ENCODE measurements at places on chromosomes 1 and 21.

DNA sequence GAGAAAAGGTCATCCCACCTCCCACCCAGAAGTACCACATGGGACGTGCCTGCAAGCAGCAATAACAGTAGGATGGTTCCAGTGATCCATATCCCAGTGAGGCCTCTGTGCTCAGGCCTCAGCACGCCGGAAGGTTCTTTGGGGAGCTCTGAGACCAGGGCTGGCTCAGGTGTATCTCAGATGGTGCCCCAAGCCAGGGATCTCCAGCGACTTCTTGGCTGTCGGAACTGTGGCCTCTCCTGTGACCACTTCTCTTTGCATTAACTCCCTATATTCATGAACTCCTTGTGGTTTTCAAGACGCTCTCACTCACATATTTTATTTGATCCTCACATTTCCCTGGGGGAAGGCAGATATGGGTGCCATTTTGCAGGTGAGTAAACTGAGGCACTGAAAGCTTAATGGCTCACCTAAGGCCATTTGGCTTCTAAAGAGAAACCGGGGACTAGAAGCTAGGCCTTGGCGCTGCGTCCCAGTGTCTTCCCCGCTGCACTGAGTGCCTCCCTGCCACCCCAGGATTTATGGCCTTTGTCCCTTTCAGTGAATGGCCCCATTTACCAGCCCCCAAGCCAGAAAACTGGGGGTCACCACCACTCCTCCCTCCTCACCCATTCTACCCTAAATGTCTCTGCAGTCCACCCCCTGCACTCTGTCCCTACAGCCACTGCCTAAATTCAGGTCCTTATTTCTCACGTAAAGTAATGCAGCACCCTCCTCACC, 101.9 kb downstream of the CCDC185 start:
- no peak for DNase-seq

DNA sequence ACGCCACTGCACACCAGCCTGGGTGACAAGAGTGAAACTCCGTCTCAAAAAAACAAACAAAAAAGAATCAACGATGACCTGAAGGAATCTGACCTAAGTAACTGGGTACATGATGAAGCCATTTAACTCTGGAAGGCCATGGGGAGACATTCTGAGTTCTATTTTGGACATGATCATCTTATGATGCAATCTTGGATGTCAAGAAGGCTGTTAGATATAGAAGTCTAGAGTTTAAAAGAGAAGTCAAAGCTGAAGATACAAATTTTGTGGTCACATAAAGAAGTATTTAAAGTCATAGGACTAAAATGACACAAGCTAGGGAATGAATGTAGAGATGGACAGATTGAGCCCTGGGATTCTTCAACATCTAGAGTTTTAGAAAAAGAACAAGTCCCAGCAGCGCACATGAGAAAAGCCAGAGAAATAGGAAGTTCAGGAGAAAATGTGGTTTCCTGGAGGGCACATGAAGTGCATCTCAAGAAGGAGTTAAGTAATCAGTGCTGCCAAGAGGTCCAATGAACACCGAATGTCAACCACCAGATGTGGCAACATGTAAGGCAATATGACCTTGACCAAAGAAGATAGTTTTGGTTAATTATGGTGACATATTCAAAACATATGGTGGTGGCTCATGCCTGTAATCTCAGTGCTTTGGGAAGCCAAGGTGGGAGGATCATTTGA, 26.8 kb downstream of the ELK4 start:
- no peak for DNase-seq

DNA sequence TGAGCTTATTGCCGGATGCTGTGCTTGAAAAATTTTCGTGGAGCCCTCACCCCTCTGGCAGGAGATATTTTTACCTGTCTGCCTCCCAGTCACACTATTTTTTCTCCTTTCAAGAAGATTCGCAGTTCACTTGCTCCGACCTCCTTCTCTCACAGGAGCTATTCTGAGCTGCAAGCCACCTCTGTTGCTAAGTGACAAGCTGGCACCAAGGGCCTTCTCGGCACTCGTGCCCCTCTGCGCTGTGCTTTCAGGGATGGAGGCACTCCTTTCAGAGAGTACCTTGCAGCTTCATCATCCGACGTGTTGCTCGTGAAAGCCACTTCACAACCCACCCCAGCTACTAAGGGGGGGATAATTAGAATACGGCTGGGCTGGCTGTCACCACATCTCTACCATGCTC, 11.6 kb downstream of the SLC6A17 start:
- no peak for DNase-seq

GRCh38 chr1:244302876-244303609, 148.7 kb downstream of the ADSS2 start:
- peak; percentile 91 for DNase-seq

GRCh38 chr1:29196863-29197589, 15.3 kb upstream of the SRSF4 start:
- DNase-seq: peak; percentile 14

DNA sequence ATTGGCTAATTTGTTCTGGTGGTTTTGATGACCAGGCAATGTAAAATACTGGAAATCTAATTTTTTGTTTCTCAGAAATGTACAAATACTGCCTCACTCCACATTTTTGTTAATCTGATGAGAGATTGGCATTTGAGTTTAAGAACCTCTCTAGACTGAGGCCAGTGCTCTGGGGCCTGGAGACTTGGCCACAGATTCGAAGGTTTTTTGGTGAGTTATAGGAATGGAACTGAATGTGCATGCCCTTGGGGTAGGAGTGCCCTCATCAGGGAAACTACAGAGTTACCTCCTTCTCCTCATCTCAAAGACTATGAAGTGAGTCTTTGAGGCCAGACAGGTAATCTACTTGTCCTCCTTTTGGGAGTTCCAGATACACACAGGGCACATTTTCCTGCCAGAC, 347.9 kb downstream of the LTN1 start:
- no peak for DNase-seq

- DNase-seq: peak; percentile 49
Measured at GRCh38 chr1:159071970-159072582, 4.5 kb downstream of the AIM2 start.

- no peak for DNase-seq
Measured at GRCh38 chr1:206708882-206709281, 24.2 kb downstream of the MAPKAPK2 start.

GRCh38 chr1:158611916-158612315, 6.8 kb downstream of the OR10Z1 start:
- DNase-seq: no peak

GRCh38 chr1:151994956-151995355, 1.3 kb upstream of the S100A10 start:
- DNase-seq: peak; percentile 97

GRCh38 chr1:39044762-39045161, 18.6 kb downstream of the NDUFS5 start:
- DNase-seq: no peak

GRCh38 chr1:205938682-205939081, 4.6 kb downstream of the SLC26A9 start:
- DNase-seq: no peak

GRCh38 chr1:2462819-2463218, 13.3 kb upstream of the PLCH2 start:
- DNase-seq: no peak

GRCh38 chr1:91338501-91338900, 66.1 kb downstream of the HFM1 start:
- no peak for DNase-seq

DNA sequence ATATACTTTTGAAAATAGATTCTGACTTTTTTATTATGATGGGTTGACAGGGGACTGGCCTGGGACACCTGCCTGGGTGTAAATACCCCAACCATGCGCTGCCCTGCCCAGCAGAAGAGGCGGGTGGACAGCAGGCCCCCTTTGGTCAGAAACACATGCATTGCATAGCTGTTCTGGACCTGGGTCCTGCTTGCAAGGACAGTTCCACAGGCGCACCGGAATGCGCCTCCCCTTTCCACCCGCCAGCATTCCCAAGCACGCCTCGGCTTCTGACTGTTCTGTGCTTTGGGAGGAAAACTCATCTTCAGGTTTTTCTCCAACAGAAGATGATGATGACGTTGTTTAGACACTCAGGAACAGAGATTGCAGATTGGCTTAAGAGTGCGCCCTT, 428 bp upstream of the ZNF678 start:
- DNase-seq: no peak

- peak; percentile 63 for DNase-seq
Measured at GRCh38 chr1:207935166-207935583, 24.2 kb upstream of the CD34 start.

- DNase-seq: no peak
Measured at GRCh38 chr1:111190931-111191451, 9.5 kb downstream of the DENND2D start.

DNA sequence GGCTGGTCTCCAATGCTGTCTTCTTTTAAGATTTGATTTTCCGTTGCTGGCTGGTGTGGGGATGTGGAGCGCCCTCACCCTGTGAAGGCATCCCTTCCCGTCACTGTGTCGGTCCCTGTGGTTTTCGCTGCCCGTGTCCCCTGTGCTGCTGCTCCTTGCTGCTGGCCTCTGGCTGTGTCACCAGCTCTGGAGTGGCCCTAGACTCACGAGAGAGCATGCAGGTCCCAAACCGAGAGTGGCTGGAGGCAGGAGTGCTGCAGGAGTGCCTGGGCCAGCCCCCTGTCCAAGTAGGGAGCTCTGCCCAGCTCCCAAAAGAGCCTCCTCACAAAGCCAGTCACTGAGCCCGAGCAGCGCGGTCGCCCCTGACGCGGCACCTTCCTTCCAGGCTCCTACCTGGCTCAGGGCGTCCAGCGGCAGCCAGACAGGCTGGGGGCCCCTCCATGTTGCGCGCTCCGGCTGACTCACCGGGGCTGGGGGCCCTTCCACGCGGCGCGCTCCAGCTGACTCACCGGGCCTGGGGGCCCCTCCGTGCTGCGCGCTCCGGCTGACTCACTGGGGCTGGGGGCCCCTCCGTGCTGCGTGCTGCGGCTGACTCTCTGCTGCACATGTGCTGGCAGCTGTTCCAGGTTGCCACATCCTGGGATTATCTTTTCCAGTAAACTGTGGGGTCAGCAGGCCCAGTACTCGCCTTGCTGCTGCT, 106.7 kb upstream of the COL6A1 start:
- DNase-seq: no peak

GRCh38 chr1:230359992-230360668, 66.0 kb downstream of the PGBD5 start:
- DNase-seq: no peak

DNA sequence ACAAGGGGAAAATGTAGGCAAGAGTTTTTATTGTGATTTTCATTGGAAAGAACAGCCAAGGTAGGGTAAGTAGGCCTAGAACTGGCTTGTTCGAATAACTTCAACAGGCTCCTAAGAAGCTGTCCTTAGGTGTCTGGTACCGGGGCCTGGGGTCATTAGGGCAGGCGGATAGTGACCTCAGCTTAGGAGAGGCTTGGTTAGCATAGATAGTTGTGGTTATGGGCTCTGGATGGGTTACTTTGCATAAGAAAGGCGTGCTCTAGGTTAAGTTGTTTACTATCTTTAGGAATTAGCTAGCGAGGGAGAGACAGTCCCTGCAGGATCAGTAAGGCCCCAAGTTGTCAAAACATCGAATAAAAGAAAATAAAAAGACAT, 20.7 kb upstream of the HPCAL4 start:
- no peak for DNase-seq
